ENCODE measurements at places on chromosomes 12 and 14.

DNA sequence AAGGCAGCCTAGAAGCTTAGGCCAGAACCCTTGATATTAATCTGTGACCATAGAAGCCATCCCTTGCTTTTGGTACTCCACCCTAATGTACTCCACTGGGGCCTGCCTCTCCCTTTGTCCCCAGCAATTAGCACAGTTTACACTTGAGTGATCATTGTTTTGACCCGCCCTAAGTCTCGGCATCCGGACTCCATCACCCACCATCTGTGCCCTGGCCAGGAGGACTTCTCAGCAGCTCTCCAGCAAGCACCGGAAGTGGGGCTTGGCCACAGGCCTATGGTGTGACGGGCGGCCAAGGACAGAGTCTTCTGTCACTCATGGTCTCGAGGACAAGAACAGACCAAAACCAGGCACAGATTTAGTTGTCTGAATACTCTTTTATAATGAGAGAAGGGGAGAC lies 126.5 kb upstream of the NTF3 start:
- no peak for DNase-seq

DNA sequence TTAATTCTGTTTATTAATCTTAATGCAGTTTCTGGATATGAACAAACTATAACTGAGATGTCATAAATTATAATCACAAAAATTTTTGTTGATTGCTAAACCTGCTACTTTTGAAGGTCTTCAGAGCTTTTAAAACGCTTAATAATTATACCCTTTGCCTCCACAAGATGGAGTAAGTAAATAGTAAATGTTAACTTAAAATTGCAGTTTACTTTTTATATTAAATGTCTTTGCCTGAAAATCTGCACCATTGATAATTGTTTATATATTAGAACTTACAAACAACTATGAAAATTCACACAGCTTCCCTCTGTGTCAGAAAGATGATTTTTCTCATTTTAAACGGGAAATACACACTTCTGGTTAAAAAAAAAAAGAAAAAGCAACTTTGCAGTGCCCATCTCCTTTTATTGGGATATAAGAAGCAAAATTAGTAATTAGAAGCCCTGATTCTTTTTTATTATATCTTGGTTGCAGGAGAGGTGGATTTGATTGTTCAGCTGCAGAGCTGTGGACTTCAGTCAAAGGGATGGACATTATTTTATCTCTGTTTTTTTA lies 35.6 kb downstream of the SCFD1 start:
- no peak for DNase-seq

GRCh38 chr14:89841851-89842250 lies 112.7 kb downstream of the EFCAB11 start:
- DNase-seq, result no peak

DNA sequence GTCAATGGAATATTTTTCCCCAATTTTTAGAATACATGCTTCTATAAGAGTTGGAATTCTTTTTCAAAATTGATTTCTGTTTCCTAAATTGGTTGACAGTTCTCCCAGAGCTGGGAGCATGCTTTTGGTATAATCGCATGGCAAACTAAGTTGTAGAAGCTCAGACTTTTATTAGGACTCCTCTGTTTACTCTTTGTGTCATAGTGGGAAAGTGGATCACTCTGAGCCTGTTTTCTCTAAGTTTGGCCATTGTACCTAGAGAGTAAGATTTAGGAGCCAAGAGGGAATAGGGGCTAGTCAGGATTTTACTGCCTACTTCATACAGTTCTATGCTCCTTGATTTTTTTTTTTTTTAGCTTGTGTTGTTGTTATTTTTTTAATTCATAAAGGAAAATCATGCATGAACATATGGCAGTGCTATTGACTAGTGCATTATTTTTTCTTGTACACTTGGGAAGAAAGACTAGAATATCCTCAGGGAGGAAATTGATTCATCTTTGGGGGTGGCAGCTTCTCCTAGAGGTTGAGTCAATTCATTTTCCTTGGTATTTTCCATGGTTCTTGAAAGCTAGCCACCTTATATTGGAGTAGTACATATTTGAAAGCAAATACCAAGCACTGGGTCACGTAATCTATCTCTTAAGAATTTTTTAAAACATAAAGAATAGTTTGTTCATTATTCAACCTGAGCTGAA lies 77.7 kb upstream of the TRAF3 start:
- DNase-seq, result no peak

DNA sequence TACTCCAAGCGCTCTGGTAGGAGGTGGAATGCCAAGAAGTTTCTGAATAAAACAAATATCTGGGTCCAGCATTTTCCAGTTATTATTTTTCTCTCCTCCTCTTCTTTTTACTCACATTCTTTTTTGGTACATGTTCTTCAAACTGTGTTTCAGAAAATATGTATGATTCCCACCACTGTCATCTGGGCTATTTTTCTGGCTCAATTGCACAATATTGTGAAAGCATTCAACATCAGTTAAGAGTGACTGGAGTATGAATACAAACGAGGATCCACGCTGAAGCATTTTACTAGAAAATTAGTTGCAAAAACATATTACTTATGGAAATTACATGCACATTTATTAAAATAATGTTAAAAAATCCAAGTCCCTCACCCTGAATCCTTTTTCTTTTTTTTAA lies 61.5 kb downstream of the KCNMB4 start:
- DNase-seq, result no peak

DNA sequence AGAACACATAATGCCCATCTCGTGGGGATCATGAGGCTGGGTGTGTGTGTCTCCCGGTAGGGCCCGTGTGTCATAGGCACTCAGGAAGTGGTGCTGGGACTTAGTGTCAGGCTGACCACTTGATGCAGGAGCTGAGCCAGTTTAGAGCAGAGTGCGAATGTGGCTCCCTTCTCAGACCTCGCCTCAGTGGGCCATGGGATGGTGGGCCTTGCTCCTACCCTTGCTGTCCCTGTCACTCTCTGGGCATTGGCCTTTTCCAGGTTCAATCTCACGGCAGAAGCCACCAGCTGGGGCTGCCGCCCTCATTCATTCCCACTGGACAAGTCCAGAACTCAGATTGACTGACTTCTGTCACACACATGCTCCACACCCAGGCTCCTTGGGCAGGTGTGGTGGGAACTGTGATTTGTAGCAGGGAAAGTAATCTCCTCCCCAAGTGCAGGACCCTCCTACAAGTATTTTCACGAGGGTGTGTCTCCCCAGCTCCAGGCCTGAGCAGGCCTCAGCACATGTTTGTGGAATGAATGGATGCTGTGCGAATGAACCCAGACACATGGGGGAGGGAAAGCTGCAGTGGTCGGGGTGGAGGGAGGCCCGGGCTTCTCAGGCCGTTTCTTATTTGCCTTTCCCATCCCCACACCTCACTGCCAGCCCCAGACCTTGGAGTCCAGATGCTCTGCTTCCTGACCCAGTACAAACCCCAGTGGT lies 54.9 kb downstream of the BEGAIN start:
- no peak for DNase-seq

GRCh38 chr12:9707864-9708808 lies 24.8 kb downstream of the CLECL1 start:
- DNase-seq, result peak; percentile 39

DNA sequence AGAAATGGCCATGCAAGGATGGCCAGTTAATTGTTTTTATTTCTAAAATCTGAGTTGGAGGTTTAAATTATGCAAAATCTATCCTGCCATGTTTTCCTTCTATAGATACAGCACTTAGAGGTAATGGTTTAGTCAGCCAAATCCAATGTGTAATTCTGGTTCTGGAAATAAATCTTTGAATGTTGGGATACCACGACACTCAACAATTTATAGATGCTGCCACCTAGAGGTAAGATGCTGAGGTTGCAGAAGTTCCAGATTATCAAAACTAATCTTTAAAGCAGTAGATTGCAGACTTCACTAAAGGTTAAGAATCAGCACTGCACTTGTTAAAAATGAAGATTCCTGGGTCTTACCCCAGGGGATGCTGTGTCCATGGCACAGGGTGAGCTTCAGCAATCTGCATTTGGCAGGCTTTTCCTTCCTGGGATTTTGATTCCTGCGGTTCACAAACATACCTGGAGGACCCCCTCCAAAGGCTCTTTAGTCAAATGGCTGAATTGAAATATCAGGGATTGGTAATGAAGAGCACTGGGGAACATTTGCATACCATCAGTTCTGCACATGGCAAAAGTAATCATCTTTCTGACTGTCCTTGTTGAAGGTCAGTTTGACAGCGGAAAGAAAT lies 53.4 kb upstream of the ANO4 start:
- peak; percentile 8 for DNase-seq

DNA sequence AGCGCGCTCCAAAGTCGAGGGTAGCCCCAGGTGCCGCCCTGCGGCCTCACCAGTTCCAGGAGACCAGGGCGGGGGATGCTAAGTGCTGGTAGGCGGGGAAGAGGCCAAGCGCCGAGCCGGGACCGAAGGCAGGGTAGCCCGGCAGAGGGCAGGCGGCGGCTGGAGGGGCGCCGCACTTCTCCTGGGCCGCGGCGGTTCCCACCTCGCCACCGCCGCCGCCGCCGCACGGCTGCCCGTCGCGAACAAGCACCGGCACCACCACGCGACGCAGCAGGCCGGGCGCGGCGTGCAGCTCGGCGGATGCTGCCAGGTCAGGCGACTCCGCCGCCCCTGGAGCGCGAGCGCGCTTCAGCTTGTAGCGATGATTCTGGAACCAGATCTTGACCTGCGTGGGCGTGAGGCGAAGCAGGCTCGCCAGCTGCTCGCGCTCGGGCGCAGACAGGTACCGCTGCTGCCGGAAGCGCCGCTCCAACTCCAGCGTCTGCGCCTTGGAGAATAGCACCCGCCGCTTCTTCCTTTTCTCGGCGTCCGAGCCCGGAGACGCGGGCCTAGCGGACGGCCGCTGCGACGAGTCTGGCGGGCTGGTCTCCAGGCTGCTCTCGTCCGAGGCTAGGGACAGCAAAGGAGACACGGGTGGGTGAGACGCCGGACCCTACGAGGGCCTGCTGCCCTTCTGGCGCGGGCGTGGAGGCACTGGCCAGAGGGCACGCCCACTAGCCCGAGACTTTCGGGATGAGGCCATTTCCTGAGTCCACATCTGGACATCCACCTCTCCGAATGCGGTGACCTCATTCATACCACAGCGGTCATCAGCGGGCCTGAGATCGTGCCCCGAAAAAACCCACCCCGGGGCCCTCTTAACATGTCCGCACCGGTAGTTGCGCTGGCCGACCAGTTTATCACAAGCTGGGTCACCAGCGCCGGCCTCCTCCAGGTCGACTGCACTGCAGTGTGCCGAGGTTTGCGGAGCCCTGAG lies 1.3 kb downstream of the NKX2-8 start:
- no peak for DNase-seq

DNA sequence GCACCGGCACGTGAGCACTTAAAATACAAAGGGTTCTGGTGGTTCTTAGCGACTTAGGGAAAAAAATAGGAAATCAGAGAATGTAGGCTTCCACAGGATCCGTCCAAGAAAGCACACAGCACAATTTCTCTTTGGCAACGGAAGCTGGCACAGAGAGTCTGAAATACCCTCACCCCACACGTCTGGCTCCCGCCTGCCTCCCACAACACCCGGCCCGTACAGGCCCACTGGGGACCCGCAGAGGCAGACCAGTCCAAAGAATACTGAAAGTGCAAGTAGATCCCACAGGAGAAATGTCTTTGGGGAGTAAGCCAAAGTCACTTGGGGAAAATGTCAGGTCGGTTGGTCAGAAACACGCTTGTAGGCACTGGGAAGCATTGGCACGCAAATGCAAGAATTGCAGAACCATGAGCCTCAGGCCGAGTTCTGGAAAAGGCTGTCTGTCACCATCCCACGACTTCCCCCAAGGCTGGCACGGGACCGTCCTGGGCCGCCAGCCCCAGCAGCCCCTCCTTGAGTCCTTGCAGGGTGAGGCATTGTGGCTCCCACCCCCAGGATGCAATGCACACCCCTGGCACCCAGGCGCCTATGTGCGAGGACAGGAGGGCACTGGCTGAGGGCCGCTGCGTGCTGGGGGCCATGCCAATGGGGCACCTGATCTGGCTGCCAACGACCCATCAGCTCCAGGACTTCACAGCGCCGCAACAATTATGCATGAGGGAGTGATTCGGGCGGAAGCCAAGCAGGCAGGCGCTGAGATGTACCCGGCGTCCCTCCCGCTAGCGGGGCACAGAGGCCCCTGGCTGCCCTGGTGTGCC lies 29.7 kb downstream of the CHGA start:
- DNase-seq, result no peak

DNA sequence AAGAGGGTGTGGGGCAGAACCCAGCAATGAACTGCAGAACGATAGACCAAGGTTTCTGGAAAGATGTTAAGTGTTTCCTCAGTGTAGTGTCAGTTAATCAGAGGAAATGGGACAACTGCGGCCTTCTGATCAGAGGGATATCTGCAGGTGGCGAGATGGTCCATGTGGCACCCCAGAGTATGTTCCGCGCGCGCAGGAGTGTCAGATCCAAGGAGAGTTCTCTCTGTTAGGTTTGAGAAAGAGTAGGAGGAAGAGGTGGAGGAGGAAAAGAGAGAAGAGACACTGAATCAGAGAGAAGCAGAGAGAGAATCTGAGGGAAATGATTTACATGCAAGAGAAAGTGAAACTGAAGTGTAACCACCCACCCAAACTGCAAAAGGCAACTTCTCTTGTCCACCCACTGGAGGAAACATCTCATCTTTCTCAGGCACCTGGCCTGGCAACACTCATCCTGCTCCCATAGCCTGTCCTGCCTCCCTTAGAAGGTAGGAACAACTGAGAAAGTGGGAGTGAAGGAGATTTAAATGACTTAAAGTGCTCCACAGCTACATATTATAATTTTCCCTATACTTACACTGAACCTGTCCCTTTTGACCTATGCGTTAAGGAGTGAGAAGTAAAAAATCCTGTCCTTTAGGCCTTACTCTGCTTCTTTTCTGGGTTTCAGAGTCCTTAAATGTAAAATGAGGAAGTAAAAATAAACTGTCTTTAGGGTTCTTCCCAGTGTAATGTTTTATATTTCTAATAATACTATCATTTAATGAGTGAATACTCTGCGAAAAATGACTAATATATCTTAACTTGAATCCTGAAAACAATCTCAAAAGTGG lies 6.8 kb upstream of the TESPA1 start:
- DNase-seq, result no peak

- no peak for DNase-seq
Observed at GRCh38 chr14:59939828-59940227, 19.9 kb downstream of the LRRC9 start.

- DNase-seq, result no peak
Observed at GRCh38 chr12:64522807-64523206, 70.9 kb downstream of the TBK1 start.

- no peak for DNase-seq
Observed at GRCh38 chr12:91249054-91249453, 66.4 kb upstream of the DCN start.

GRCh38 chr12:52740584-52740983 lies 36.6 kb downstream of the KRT76 start:
- no peak for DNase-seq

- DNase-seq, result peak; percentile 39
Observed at GRCh38 chr14:60989599-60989998, 8.6 kb downstream of the SLC38A6 start.

- no peak for DNase-seq
Observed at GRCh38 chr12:3560295-3560620, 69.3 kb downstream of the PRMT8 start.

GRCh38 chr14:104604458-104605449 lies at the start of gene TMEM179:
TMEM179 (minus strand) TSS chr14:104604772; CDS start chr14:104604741, 31 bp downstream.
- no peak for DNase-seq

DNA sequence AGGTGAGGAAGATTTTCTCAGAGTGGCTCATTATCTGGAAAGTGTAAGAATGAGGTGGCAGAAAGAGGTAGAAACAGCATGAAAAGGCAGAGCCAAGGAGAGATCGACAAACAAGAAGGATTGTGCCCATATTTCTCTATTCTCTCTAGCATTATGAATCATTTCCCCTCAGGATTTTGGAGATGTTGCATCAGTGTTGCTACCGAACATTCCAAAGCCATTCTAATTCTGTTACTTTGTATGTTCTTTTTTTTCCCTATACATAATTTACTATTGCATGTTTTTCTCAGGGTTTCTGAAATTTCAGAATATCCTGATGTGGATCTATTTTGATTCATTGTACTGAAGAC lies 61.4 kb downstream of the KICS2 start:
- peak; percentile 87 for DNase-seq

Measured in fibroblast of the conjunctiva (primary cell).